ENCODE measurements at places on chromosomes 6 and 20.

GRCh38 chr6:142367501-142368018 lies 65.8 kb downstream of the ADGRG6 start:
- no peak for DNase-seq

GRCh38 chr6:168413018-168413720 lies 27.8 kb upstream of the SMOC2 start:
- no peak for DNase-seq

DNA sequence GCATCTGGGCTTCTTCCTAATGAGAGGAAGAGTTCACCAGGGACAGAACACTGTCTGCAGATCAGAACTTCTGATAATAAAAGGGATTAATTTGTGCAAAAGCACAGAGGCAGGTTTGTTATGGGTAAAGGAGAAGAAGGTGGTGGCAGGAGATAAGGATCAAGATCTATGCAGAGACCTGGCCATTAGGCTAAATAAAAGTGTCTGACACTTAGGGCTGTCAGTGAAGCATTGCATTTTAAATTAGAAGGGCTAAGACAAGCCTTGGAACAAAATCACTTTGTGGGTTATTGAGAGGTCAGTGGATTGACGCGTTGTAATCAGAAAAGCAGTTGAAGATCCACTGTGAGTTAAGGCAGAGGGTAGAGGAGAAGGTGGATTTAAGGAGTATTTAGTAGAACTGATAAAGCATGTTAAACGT lies 76.8 kb downstream of the MAP3K4 start:
- no peak for DNase-seq

- DNase-seq = no peak
These were observed 113.9 kb downstream of the ALDH8A1 start for GRCh38 chr6:134835993-134836392.

DNA sequence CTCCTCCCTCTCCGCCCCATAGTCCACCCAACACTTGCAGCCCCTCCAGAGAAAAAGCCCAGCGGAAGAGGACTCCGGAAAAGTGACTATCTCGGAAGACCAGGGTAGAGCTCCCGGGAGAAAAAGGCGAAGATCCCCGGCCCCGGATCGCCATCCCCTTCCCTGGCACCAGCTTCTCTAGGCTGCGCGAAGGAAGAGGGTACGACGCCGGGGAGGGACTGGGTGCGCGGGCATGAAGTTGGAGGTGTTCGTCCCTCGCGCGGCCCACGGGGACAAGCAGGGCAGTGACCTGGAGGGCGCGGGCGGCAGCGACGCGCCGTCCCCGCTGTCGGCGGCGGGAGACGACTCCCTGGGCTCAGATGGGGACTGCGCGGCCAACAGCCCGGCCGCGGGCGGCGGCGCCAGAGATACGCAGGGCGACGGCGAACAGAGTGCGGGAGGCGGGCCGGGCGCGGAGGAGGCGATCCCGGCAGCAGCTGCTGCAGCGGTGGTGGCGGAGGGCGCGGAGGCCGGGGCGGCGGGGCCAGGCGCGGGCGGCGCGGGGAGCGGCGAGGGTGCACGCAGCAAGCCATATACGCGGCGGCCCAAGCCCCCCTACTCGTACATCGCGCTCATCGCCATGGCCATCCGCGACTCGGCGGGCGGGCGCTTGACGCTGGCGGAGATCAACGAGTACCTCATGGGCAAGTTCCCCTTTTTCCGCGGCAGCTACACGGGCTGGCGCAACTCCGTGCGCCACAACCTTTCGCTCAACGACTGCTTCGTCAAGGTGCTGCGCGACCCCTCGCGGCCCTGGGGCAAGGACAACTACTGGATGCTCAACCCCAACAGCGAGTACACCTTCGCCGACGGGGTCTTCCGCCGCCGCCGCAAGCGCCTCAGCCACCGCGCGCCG lies 822 bp downstream of the FOXQ1 start:
- DNase-seq = no peak

DNA sequence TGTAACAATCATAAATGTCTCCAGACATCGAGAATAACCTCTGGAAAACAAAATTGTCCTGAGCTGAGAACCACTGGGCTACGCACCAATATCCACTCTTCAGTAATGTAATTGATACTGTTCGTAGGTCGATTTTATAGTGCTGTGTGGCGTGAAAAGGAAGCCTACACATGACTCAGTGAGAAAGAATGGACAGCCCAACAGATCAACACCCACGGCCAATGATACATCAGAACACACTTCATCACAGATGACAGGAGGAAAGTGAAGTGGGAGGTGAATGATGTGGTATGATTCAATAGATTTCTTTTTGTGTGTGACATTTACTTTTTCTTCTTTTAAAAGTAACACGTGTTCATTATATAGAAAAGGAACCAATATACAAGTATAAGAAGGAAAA lies 93.5 kb downstream of the RPS12 start:
- DNase-seq = no peak

DNA sequence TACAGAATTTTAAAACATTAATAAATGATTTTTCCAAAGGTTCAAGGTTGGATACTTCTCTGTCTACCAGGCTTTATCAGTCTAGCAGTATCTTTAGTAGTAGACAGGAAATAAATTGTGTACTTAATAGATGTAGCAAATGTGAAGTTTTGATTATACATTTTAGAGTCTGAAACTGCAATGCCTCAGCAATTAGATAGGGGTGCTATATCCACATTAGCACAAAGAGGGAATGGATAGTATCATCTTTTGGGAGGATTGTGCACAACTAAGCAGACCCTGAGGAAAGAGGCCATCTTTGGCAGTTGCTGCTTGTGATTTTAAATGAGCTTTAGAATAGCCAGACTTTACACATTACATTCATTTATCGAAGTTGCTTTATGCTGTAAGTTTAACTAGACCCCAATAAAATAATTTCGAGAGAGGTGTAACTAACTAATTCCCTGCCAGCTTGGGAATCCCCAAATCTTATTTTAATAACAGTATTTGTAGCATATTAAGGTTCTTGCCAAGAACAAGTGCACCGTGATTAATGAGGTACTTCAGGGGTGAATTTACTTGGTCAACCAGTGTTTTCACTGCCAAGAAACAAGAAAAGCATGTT lies 2.8 kb downstream of the KCNQ5 start:
- DNase-seq = no peak

- DNase-seq = no peak
These were observed 65.3 kb upstream of the APCDD1L start for GRCh38 chr20:58580474-58580835.

Data from omental fat pad (tissue), 4 donors.